ENCODE measurements at places on chromosomes 12 and 14.

DNA sequence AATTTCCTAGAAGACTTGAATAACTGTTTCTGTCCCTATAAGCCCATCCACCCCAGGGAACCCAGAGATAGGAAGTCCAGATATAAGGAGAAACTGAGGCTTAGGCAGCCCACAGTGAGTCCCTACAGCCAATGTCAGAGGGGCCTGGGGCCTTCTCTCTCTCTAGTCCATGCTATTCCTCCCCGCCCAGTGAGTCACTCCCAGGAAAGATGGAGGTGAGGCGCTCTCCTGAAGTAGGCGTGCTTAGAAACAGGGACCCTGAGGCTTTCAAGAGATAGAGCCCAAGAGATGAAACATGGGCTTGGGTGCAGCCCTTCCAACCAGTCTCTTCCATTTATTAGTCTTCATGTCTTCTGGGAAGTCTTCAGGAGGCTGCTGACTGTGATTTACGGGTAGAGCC, 2.3 kb upstream of the SMUG1 start:
- DNase-seq = no peak

DNA sequence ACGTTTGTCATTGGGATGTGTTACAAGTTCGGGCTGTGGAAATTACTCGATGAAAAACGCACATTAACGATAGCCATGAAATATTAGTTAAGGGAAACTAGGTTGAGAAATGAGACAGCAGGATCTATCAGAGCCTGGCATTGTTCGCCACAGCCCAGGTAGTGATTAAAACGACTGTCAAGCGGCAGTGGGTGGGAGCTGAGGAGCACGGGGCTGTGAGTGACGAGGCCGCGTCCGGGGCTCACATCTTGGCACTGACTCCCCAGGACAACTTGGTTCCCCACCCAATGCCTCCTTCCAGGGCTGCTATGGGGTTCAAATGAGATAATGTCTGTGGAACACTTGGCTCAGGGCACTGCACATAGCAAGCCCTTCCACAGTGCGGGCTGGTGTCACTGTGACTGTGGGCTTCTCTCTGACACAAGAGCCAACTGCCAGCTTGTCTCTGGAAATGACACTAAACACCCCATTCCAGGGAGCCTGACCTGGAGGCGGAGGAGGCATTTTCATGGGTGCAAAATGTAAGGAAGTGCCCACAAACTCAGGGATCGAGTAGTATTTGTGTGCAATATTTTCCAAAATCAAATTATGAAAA, 19.3 kb downstream of the MMAB start:
- DNase-seq = no peak

GRCh38 chr12:24742378-24742777, 206.5 kb downstream of the BCAT1 start:
- DNase-seq = no peak

DNA sequence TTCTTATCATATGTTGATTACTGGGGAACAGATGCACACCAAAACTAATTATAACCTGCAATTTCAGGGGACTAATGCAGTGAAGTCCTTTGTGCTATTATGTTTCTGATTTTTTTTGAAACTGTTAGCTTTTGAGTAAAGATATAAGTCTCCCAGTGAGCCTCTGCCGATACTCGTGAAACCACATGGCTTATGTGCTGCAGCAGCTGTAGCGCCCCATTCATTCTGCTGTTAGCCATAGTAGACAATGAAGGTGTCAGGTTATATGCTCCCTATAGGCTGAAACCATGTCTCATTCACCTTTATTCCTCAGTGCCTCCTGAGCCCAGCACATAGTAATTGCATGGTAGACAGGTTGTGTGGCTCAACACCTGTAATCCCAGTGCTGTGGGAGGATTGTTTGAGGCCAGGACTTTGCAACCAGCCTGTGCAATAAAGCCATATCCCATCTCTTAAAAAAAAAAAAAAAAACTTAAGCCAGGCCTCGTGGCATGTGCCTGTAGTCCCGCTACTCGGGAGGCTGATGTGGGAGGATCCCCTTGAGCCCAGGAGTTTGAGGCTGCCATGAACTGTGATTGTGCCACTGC, 25.0 kb downstream of the GOLGA5 start:
- no peak for DNase-seq

GRCh38 chr12:46521145-46521544, 148.6 kb upstream of the SLC38A2 start:
- no peak for DNase-seq

GRCh38 chr12:105445649-105446048, 115.2 kb downstream of the C12orf75 start:
- no peak for DNase-seq

DNA sequence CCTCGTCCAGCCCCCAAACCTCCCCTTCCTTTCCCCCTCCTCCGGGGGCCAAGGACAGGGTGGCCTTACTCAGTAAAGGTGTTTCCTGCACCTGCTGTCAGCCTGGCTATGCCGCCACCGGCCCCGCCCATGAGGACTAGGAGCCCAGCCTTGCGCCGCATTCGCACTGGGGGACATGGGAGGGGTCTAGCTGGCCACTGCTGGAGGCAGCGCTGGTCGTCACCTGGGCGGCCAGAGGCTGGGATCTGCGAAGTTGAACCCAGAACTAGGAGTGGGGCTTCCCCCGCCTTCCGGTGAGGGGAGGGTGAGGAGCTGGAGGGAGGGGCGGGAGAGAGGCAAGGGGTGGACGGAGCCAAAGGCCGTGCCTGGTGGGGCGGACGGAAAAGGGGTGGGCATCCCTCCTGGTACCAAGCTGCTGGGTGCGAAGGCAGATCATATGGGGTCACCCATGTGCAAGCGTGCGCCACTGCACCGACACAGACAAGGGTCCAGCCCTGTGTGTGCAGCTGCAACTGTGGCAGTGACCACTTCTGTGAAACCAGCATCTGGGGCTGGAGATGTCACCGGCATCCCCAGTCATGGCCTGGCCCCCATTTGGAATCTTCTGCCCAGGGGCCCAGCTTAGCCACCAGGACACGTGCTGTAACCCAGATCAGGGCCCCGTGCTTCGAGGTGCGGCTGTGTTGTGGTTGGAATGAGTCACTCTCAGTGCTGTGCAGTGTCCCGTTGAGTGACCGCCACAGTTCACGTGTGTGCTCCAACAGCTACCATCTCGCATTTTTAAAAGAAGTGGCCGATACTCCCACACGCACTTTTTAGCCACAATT, 8.5 kb downstream of the AMN start:
- no peak for DNase-seq

GRCh38 chr12:50986966-50987737, 34.8 kb downstream of the HIGD1C start:
- DNase-seq = no peak

DNA sequence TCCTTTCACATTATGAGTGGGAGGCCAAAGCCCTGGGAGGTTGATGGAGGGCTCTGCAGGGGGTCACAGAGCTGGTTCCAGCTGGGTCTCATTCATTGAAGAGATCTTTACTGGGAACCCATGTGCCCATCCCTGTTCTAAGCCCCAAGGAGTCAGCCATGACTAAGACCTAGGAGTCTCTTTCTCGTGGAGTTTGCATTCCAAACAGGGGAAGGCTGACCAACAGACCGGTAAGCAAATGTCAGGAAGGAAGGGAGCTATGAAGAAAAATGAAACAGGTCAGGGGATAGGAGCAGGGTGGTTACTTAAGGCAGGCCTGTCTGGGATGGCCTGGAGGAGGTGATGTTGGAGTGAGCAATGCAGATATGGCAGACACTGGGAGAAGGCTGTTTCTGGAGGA, 31.5 kb downstream of the SYNDIG1L start:
- DNase-seq = no peak

DNA sequence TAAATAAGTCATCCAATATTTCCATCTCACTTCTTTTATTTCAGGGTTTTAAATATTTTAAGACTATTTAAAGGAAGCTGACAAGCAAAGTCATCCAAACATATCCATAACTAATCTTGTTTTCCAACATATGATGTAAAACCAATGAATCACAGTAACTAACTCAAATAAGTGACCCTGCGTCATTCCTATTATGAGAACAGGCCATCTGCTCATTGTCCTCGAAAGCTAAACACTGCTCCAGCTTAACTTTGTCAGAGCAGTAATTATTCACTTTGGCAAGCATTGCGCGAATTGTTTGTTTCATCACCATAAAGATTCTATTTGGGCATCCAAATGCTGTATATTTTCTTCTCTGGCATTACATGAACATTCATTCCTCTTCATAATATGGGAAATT, 99.1 kb downstream of the CAPZA3 start:
- DNase-seq = peak; percentile 80

- DNase-seq = no peak
Measured at GRCh38 chr12:123971770-123972456, 718 bp downstream of the CCDC92 start.

DNA sequence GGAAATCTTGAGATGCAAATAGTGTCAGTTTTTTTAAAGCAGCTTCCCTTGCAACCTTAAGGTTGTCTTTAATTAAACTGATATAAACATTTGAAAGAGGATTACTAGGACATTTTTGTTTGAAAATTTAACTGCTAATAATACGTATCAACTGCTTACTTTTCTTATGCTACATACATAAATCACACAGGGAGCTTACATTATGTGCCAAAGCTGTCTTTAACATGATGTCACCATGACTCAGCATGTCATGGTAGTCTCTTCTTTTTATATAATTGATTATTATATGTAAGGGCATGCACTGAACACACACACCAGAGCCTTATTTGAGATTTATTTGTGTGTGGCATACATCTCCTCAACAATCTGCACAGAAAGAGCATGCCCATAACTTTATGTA, 63.0 kb upstream of the PTHLH start:
- peak; percentile 19 for DNase-seq

DNA sequence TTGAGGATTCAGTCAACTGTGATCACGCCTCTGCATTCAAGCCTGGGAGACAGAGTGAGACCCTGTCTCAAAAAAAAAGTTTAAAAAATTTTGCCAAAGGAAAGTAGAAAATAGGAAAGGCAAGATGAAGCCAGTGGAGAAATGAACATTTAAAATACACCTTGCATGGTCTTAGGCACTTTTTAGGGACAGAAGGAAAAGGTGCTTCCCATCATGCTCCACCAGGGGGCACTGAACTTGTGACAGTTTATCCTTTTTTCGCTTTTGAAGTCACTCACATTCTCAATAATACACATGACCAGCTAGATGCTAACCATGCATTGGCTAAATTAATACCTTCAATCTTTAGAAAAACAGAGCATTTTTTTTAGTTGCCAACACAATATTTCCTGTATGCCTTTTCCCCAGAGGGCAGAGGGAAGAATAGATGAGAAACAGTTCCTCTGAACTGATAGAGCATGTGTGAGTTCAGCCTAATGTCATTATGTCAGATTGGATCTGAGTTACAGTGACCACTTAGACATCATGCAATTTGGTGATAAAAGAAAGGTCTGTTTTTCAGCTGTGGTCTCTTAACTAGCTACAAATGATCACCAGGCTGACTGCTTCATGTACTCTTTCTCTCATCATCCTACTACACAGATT, 221.8 kb upstream of the SSTR1 start:
- peak; percentile 21 for DNase-seq

- DNase-seq = peak; percentile 75
Measured at GRCh38 chr14:54446161-54446693, 5.1 kb upstream of the CNIH1 start.

DNA sequence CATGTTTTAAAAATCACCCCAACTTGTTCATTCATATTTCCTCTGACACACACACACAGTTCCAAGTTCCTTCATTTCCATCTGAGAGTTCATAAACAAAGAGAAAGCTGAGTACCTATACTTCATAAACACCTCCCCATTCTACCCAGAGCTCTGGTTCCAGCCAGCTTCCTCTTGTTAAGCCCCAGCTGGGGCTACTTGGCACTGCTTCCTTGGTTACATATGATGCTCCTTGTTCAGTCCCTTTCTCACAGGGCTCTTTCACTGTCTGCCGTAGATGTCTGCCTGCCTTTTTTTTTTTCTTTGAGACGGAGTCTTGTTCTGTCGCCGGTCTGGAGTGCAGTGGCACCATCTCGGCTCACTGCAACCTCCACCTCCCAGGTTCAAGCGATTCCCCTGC, 77.5 kb downstream of the COX16 start:
- no peak for DNase-seq

GRCh38 chr14:101359221-101360053, 201.9 kb upstream of the DIO3 start:
- DNase-seq = no peak

DNA sequence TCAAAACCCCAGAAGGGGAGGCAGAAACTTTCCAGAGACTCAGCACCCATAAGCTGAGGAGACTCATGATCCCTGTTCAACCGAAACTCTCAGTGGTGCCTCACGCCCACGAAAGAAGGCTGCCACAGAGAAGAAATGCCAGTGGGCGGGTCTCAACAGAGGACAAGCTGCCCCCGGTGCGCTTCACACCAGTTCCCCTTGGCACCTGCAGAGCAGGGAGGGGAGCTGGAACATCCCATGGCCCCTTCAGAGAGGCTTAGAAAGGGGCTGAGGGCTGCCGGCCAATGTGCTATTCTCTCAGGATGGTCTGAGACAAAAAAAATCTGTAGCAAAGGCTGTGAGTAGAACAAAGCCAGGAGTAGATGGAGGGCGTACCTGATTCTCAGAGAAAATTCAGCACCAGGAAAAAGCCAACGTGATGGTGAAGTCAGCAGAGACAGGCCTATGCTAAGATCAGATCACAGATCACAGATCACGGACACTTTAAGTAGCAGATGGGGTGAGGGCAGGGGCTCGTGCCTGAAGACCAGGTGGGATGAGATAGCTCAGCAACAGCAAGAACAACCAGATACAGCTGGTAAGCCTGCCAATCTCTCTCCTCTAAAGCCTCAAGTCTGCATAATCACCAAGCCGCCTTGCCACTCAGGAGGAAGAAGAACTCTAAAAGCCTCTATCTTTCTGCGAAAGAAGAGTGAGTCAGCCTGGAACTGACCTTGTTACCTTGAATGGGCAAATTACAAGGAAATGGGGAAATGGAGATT, 206.4 kb upstream of the GRIP1 start:
- DNase-seq = no peak

GRCh38 chr14:103692871-103693270, 22.4 kb downstream of the XRCC3 start:
- DNase-seq = no peak

- DNase-seq = no peak
Measured at GRCh38 chr12:95646781-95647190, 95.5 kb upstream of the USP44 start.

- no peak for DNase-seq
Measured at GRCh38 chr12:56596815-56597214, 33.3 kb downstream of the BAZ2A start.

GRCh38 chr12:121064116-121064515, 25.1 kb upstream of the OASL start:
- DNase-seq = no peak

DNA sequence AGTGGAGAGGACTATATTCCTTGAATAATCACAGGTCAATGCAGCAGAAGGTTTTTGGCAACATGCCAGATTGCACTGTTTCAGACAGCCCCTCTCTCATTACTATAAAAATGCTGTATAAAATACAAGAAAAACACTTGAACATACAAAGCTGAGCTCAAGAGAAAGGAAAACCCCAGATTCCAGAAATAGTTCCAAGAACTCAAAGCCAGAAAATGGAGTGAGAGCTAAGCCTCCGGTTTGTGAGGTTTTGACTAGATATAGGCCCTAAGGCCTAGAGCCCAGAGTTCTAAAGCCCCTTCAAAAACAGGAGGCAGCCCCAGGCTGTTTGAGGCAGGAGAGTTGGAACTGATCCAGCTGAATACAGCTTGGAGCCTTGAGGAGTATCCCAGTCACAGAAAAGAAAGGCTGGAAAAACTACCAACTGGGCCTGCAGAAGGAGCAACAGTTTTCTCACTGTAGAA, 29.4 kb upstream of the ACTN1 start:
- peak; percentile 46 for DNase-seq

- DNase-seq = no peak
Measured at GRCh38 chr12:6850796-6851152, 312 bp downstream of the CDCA3 start.
